ENCODE measurements at places on chromosomes 2 and 18. TPM values are rescaled to one million over a fixed set of nuclear protein-coding genes. Genes with fewer than 3 reads are reported as not detected.

DNA sequence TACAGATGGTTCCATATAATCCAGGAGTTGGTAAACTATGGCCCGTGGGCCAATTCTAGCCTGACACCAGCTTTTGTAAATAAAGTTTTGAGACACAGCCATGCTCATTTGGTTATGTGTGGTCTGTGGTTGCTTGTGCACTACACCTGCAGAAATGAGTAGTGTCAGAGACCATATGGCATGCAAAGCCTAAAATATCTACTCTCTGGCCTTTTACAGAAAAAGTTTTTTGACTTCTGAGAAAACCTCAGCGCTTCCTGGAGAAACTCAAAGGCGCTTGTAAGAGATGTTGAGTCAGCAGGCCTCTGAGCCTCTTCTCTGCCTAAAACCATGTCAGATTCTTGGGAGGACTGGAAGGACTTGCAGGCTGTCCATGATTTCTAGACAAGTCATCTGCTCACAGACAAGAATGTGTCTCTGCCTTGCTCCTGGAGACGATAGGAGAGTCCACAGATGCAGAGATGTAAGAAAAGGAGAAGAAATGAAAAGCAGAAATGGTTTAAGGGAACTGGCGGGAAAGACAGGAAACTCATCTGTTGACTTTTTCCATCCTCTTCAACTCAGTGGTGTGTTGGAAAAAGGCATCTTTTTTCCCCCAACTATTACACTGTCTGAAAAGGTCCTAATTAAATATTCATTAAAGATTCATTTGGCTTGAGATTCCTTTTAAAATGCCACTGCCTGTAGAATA is 5.2 kb downstream of the TTC39C start:
- peak; percentile 59 for DNase-seq

- no peak for DNase-seq
Measured at GRCh38 chr2:21667638-21668037, 543.9 kb downstream of the TDRD15 start.

- DNase-seq = no peak
Measured at GRCh38 chr2:227134591-227134990, 29.4 kb downstream of the COL4A4 start.

DNA sequence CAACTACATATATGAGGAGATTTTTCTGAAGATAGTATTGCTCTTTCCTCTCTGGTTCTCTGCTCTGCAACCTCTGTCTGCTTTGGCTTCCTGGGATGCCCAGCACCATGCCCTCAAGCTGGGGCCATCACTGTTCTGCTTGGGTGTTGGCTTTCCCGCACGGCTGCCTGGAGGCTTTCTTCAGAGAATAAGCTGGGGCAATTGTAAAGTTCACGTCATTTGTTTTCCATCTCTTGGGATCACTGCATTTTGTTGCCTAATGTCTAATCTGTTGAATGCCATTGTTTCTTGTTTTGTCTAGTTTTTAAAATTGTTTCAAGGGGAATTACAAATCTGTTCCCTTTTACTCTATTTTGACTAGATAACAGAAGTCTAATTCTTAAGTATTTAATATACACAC is 437.3 kb upstream of the NRP2 start:
- DNase-seq = no peak

GRCh38 chr18:58661423-58661822 is 9.8 kb upstream of the MALT1 start:
- no peak for DNase-seq

The FAM228A gene
- total RNA-seq = not detected

The FNDC4 gene
- total RNA-seq = not detected
